ENCODE measurements at places on chromosomes 11 and 22.

GRCh38 chr11:105298630-105299029 lies 159.1 kb upstream of the CARD18 start:
- no peak for DNase-seq

- no peak for DNase-seq
Observed at GRCh38 chr11:86863476-86863875, 63.1 kb downstream of the PRSS23 start.

DNA sequence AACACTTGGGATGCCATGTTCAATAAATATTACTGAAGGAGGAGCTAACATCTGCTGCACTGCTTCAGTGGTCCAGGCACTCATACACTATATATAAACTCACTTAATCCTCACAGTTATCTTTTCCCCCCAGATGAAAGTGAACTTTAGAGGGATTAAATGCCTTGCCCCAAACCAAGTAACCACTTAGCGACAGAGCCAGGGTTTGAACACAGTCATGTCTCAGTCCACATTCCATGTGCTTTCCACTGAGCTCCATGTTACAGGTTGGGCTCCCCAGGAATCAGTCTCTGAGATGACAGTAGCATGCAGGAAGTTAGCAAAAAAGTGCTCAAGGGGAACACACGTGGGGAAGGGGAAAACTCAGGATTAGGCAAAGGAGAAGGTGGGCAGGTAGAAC lies 59.3 kb downstream of the ENDOD1 start:
- DNase-seq, result no peak

- DNase-seq, result no peak
Observed at GRCh38 chr11:706957-707816, 1.2 kb downstream of the EPS8L2 start.

DNA sequence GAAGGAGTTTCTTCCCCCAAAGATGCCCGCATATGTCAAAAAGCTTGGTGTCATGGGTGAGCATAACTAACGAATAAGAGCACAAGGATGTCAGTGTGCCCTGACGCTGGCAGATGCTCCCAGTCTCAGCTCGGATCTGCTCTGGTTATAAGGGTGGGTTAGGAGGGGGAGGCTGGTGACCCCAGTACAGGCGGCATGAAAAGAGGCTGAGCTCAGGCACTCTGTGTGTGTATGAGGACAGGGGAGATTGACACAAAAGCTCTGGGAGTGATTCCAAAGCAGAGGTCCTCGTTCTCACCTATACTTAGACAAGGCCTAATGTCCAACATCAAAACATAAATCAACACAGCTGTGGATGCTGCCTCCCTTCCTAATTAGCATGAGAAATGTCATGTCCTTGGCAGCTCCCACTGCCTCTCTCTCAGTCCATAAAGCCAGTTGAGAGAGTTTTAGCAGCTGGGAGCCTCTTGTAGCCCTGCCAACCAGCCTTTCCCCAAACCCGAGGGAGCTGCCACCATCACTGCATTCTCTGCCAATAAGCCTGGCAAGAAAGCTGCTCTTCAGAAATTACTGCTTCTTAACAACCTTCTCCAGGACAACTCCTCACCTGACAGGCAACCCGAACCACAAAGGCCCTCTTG lies 59.8 kb downstream of the SC5D start:
- no peak for DNase-seq

All from NCI-H1417 treated with DMSO at 0.1 percent for 48 hours (cell line).